ENCODE measurements at places on chromosomes 13 and 19.
A peak's percentile ranks its signal among the peaks of the same experiment; 100 is the strongest.

- DNase-seq: no peak
These were observed 2345.2 kb downstream of the PCDH9 start for GRCh38 chr13:64884976-64885375.

- no peak for DNase-seq
These were observed 11.6 kb downstream of the MEX3D start for GRCh38 chr19:1556390-1557070.

GRCh38 chr13:87889254-87889653 lies 218.1 kb downstream of the SLITRK5 start:
- DNase-seq: no peak

- no peak for DNase-seq
These were observed 125.7 kb upstream of the PEG3 start for GRCh38 chr19:56966225-56966696.

GRCh38 chr19:44681992-44682790 lies 10.9 kb downstream of the CEACAM19 start:
- no peak for DNase-seq

DNA sequence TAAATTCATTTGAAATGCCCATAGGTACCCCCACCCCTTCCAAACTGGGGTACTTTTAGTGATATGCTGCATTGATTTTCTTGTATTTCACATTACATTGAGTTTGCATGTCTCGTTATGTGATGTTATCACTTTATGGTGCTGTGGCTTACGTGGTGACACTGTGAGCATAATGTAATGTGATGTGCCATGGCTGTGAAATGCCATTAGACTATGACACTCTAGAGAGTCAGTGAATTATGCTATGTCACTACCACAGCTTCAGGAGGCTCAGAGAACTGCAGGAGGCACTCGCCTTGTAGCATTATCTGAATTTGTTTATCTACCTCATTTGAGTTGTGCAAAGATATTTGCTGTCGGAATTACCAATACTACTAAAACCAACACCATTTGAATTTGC lies 590.1 kb upstream of the SLC10A2 start:
- no peak for DNase-seq

GRCh38 chr13:103638706-103639105 lies 572.5 kb upstream of the SLC10A2 start:
- DNase-seq: no peak

GRCh38 chr13:75173457-75174356 lies 308.3 kb downstream of the TBC1D4 start:
- no peak for DNase-seq

- no peak for DNase-seq
These were observed 248.8 kb downstream of the DACH1 start for GRCh38 chr13:71618159-71618558.

GRCh38 chr13:45833663-45834375 lies 17.7 kb downstream of the SIAH3 start:
- no peak for DNase-seq

DNA sequence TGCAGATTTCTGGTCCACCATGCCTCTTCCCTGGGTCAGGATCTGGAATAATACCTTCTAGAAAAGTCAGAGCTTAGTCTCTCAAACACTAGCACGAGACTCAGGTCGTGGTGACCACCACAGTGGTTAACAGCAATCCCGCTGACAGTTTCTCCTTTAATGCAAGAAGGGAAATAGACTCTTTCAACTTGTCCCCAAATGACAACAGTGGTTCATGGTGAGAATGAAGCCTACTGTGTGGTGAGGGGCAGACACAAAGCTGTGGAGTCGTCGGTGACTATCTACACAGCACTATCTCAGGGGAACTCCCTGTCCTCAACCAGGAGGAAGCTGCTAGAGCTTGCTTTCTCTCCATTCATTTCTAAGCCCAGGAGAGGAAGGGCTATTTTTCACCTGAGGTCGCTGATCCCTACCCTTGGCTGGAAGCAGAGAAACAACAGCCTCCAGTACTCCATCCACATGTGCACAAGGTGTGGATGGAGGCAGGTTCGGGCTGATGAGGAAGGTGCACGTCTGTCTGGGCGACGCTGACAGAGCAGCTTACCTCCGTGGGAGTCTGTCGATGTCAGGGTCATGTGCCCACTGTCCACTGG lies 72.4 kb downstream of the STK24 start:
- DNase-seq: no peak

- no peak for DNase-seq
These were observed 462.0 kb downstream of the LIG4 start for GRCh38 chr13:107753291-107753690.

GRCh38 chr19:18513868-18514267 lies 8.0 kb downstream of the ELL start:
- DNase-seq: no peak

DNA sequence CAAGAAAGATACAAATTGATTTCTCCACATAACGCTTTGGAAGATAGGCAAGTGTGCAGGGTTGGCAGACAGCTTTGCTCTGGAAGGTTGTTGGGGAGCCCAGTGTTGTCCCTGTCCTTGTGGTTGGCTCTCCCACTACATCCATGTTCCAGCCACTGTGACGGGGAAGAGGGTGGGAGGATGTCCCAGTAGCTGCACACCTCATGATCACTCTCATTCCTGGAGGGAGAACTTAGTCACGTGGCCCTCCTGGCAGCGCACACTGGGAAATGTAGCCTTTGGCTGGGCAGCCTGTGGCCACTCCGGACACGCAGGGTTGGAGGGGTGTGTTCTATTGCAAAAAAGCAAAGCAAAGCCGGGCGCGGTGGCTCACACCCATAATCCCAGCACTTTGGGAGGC lies 9.9 kb downstream of the POLD1 start:
- DNase-seq: no peak

GRCh38 chr13:20588529-20589110 lies 21.7 kb downstream of the IFT88 start:
- no peak for DNase-seq

DNA sequence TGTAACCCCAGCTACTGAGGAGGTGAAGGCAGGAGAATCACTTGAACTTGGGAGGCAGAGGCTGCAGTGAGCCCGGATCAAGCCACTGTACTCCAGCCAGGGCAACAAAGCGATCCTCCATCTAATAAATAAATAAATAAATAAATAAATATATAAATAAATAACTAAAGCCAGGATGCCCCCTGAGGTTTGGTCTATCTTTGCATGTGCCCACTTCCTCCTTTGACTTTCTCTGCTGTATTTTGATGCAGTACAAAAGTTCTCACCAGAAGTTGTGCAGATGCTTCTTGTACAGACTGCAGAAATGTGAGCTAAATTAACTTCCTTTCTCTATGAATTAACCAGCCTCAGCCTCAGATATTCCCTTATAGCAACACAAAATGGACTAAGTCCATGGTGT lies 6.5 kb upstream of the N4BP2L2 start:
- no peak for DNase-seq

- no peak for DNase-seq
These were observed 734 bp downstream of the TYROBP start for GRCh38 chr19:35907377-35907745.

- no peak for DNase-seq
These were observed 1297.4 kb downstream of the PCDH9 start for GRCh38 chr13:65932587-65933239.

GRCh38 chr19:14768001-14768400 lies 10.4 kb downstream of the ADGRE2 start:
- no peak for DNase-seq

DNA sequence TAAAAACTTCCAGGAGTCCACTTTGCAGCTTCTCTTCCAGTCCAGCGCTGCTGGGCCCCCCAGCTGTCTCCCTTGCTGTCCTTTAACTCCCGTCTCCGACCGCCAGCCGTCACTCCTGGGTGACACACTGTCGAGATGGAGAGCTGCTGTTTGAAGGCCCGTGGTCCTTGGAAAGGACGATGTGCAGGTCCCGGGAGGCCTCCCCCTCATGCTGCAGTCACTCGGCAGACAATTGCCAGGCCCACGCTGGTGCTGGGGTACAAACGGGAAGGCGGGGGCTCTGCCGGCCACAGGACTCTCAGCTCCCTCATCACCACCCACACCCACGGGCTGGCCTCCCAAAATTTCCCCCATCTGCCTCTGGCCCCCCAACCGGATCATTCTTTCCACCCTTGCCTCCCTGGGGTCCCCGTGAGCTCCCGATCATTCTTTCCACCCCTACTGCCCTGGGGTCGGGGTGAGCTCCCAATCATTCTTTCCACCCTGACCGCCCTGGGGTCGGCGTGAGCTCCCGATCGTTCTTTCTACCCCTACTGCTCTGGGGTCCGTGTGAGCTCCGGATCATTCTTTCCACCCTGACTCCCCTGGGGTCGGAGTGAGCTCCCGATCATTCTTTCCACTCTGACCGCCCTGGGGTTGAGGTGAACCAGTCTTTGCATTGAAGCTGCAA lies 16.0 kb upstream of the ZNF554 start:
- DNase-seq: no peak

GRCh38 chr13:94925263-94925662 lies 212.9 kb upstream of the SOX21 start:
- no peak for DNase-seq

GRCh38 chr13:33757713-33758112 lies 60.2 kb upstream of the RFC3 start:
- no peak for DNase-seq

DNA sequence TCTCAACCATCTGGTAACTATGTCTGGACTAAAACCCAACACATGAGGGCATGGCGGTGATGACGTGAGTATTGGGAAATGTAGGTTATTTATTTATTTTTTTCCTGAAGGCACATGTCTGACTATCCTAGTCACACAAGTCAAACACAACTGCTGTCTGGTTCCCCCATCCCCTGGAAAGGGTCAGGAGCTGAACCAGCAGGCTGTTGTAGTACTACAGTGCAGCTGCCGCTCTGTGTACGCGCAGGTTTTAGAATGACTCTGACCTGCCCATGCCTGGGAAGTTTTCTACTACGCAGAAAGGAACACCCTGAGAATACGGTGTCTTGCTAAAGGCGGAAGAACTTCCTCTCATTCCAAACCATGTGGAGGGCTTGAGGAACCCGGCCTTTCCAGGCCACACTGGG lies 1.2 kb downstream of the SLC7A1 start:
- peak; percentile 25 for DNase-seq

DNA sequence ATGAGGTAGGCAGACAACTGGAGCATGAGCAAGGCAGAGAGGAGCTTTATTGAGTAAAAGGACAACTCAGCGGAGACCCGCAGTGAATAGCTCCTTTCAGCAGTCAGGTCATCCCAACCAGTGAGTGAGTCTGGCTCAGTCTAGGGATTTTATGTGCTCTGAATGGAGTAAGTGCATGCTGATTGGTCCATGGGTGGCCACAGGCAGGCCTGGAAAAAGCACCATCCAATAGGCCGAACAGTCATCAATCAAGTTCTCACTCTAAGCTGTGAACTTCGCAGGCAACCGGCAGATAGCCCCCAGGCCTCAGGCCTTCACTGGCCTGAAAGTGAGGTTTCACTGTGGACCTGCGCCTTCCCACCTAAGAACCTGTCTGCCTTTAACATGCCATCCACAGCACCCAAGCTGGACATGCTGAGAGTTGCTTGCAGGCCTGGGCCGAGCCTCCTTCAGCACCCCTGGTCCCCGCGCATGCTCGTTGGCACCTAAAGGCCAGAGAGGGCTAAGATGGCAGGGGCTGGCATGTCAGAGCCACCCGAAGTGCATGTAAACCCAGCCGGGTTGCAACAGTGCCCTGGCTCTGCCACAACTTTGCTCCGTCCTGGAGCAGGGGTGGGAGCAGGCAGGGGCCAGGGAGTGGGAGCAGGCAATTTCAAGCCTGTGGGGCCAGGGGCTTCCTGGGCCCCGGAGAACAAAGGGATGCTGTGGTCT lies 698.7 kb downstream of the SLITRK1 start:
- no peak for DNase-seq

DNA sequence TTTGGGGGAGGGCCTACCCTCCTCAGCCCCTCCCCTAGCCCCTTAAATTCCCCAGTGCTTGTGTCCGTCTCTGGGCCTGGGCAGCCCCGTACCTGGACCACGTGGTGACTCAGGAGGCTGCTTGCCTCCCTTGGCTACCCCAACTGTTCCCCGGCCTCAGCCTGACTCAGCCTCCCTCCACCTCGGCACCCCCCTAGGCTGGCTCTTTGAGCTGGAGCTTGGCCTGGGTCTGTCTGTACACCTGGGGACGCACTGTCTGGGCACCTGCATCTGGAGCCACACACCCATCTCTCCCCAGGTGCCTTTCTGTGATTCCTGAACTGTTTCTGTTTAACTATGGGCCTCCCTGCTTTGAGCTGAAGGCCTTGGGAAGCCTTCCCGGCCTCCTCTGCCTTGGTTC lies 1.8 kb upstream of the KLK14 start:
- DNase-seq: no peak

DNA sequence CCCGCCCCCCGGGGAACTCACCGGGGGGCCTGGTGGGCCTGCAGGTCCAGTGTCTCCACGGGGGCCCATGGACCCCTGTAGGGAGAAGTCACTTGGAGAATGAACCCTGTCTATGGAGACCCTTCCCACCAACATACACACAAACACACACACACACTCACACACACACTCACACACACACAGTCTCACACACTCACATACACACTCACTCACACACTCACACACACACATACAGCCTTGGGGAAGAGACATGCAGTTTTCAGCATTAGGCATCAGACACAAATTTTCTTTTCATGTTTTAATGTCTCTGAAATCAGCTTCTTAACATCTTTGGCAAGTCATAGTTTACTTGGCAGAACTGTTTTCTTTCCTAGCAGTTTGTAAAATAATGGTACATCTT lies 31.0 kb upstream of the OLFM2 start:
- no peak for DNase-seq

DNA sequence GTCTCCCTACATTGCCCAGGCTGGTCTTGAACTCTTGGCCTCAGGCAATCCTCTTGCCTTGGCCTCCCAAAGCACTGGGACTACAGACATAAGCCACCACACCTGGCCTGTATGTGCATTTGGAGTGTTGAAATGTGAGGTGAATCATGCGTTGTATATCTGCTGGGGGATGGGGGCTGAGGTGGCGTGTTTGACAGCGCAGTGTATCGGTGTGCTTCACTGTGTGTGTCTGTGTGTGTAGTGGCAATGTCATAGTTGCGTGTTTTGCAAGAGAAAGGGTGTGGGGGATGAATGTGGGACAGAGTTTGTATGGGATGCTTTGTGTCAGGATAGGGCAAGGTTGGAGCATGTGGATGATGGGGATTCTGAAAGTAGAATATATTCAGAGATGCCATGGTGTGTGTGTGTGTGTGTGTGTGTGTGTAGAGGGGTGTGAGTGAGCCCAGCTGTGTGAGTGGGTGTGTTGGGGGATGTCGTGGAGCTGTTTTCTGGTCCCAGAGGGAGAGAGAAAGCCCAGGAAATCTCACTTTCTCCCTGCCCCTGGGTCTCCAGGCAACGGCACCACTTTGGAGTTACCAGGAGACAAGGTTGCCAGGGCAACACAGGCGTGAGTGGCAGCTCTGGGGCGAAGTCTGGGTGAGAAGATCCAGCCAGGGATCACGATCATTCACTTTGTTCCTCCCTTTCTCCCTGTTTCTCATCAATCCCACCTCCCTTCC lies 1.1 kb upstream of the SWSAP1 start:
- DNase-seq: no peak

DNA sequence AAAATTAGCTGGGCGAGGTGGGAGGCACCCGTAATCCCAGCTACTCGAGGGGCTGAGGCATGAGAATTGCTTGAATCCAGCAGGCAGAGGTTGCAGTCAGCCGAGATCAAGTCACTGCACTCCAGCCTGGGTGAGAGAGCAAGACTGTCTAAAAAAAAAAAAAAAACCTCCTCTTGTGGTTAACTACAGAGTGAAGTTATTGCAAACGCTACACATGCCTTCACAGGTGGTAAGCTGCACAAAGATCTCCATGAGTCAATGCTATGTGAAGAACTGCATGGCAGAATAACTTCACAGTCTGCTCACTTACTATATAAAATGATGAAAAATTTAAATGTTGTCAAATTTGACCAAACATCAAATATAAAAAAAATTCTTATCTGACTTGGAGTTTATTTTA lies 436.8 kb downstream of the FGF14 start:
- no peak for DNase-seq

- DNase-seq: no peak
These were observed 121.8 kb downstream of the CRYL1 start for GRCh38 chr13:20403826-20404225.

All from activated T-cell treated with anti-CD3 and anti-CD28 coated beads for 4 hours (primary cell).